Right atrium auricular region (tissue), 2 donors: ENCODE measurements at places on chromosomes 2 and 18. TPM values are rescaled to one million over a fixed set of nuclear protein-coding genes. Genes with fewer than 3 reads are reported as not detected.
A peak's percentile ranks its signal among the peaks of the same experiment; 100 is the strongest.

DNA sequence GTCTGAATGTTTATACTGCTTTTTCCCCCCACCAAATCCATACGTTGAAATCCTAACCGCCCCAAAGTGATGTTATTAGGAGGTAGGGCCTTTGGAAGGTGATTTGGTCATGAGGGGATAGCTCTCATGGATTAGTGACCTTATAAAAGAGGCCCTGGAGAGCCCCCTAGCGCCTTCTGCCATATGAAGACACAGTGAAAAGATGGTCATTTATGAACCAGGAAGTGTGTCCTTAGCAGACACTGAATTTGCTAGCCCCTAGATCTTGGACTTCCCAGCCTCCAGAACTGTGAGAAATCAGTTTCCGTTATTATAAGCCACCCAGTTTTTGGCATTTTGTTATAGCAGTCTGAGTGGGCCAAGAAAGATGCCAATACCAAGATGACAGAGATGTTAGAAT, 7.2 kb upstream of the TSN start:
- DNase-seq: no peak

- no peak for DNase-seq
Observed at GRCh38 chr18:63082366-63083019, 237.1 kb downstream of the BCL2 start.

- no peak for DNase-seq
Observed at GRCh38 chr2:26039603-26040323, 5.9 kb downstream of the RAB10 start.

- no peak for DNase-seq
Observed at GRCh38 chr2:240573516-240574385, 5.5 kb downstream of the RNPEPL1 start.

DNA sequence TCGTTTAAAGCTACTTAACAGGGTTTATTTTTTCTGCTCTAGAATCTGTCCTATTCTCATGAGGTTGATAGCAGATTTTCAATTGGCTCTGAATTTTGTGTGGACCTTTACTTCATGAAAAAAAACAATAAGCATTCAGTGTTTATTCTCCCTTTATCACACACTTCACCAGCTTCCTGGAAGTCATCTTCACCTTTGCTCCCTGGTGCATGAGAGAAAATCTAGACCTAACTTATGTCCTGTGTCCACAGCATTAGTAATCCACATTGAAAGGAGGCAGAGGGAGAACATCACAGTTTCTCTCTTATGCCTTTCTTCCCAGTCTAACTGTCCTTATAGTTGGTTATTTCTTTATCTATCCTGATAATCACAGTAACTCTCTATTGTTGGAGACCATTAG, 316.1 kb downstream of the PTH2R start:
- no peak for DNase-seq

DNA sequence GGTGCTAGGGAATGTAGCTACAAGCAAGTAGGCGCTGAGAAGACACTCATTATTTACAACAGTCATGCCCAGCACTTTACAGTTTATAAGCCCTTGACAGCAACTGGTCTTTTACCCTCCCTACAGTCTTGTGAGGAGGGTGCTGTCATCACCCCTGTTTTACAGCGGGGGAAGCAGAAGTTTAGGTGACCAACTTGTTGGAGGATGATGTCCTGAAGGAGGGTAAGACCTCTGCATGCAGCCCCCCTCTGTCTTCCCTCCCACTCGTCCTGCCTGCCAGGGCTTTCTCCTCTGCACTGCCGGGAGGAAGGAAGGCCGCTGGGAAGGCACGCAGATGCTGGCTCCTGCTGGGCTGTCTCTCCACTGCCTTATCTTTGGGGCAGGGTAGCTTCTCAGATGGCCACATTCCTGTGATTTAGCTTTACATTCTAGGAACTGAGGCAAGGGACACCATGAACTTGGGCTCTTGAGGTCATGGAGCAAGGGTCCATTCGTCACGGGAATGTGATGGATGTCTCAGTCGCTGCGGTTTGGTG, 972 bp downstream of the IL1R1 start:
- DNase-seq: no peak

GRCh38 chr2:235050980-235051351, 99.1 kb downstream of the SH3BP4 start:
- DNase-seq: peak; percentile 98

DNA sequence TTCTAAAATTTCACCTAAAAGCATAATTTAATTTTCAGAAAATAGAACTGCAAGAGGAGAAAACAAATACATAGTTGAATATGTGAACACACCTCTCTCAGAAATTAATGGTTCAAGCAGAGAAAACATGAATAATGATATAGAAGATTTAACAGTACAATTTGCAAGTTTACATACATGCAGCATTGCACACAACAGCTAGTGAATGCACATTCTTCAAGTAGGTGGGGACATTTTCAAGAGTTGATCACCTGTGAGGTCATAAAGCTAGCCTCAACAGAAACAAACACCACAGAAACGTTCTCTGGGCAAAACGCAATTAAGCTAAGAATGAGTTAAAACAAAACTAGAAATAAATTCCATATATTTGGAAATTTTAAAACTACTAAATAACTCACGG, 38.1 kb downstream of the TMEM200C start:
- DNase-seq: no peak

MAL gene
- 7.4 TPM for total RNA-seq

DHRS9 gene
- total RNA-seq: 135 TPM

C1QL2 gene
- total RNA-seq: not detected
